ENCODE measurements at places on chromosomes 5 and 9.

- peak; percentile 89 for DNase-seq
Observed at GRCh38 chr5:132103332-132103951, 29.9 kb downstream of the CSF2 start.

DNA sequence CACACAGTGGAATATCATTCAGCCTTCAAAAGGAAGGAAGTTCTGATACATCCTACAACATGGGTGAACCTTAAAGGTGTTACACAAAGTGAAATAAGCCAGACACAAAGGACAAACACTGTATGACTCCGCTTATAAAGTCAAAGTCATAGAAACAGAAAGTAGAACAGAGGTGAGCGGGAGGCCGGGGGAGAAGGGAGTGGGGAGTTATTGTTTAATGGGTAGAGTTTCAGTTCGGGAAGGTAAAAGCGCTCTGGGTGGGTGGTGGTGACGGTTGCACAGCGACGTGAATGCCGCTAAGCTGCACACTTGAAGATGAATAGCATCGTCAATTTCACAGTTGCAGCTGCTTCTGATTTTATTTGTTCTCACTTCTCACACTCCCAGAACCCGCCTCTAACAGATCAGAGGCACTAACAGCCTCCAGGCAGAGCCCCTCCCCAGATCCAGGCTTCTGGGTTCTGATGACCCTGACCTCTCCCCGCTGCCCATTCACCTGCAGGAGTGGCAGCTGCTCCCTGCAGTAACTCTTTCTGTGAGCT, 34.1 kb downstream of the BNIP1 start:
- DNase-seq: no peak

- no peak for DNase-seq
Observed at GRCh38 chr9:124621371-124622328, 114.5 kb upstream of the NR5A1 start.

DNA sequence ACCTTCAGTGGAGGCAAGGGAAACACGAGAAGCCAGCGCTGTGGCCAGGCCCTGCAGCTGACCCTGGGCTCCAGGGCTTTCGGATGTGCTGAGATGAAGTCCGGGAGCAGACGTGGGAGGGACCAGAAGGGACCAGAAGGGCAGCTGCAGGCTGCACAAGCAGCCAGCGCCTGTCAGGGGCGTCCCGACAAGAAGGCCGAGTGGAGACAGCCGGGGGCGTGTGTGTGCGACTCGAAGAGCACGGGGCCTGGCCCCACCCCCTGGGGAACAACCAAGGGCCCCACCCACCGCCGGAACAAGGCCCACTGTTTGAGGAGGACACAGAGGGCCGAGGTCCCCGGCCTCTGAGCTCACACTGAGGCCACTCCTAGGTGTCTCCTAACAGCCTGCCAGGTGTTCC, 31.4 kb downstream of the SLC12A7 start:
- DNase-seq: no peak

- DNase-seq: no peak
Observed at GRCh38 chr9:136734837-136735496, 7.8 kb downstream of the LCN10 start.
